Activated naive CD4-positive, alpha-beta T cell (primary cell): ENCODE measurements at places on chromosomes 3 and 15.

- DNase-seq = no peak
Measured at GRCh38 chr3:188421836-188422540, 268.0 kb downstream of the LPP start.

DNA sequence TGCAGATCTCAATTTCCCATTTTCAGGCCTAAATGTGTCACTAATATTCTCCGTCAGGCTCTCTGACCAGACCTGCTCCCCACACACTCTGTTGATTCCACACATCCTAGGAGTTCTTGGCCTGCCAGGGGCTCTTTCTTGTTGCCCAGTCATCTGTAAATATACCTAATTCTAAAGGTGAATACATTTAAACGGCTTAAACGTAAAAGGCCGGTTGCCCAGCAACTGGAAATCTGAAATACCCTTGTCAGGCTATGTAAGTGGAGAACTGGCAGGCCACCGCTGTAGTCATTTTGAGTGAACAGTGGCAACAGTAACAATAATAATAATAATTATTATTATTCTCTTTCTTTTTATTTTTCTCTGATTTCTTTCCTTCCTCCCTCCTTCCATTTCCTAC lies 302.7 kb downstream of the AGBL1 start:
- no peak for DNase-seq

DNA sequence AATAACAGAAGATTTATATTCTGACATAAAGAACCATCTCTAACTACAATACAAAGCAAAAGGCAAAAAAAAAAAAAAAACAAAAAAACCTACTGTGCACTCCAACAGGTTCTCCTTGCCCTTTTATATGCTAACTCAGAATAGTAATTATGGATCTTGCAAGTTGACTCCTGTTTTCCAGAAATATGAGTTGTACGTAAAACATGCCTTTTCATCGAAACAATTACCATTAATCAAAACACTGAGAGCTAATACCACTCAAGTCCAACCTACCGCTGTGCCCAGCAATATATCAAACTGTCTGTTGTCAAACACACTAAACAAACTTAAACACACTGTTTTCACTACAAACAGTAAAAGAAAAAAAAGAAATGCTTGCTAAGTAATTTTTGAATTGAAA lies 389.8 kb downstream of the TBC1D5 start:
- DNase-seq = no peak

- no peak for DNase-seq
Measured at GRCh38 chr3:84292128-84292527, 666.7 kb upstream of the CADM2 start.

- no peak for DNase-seq
Measured at GRCh38 chr3:187836823-187837770, 91.8 kb upstream of the BCL6 start.

DNA sequence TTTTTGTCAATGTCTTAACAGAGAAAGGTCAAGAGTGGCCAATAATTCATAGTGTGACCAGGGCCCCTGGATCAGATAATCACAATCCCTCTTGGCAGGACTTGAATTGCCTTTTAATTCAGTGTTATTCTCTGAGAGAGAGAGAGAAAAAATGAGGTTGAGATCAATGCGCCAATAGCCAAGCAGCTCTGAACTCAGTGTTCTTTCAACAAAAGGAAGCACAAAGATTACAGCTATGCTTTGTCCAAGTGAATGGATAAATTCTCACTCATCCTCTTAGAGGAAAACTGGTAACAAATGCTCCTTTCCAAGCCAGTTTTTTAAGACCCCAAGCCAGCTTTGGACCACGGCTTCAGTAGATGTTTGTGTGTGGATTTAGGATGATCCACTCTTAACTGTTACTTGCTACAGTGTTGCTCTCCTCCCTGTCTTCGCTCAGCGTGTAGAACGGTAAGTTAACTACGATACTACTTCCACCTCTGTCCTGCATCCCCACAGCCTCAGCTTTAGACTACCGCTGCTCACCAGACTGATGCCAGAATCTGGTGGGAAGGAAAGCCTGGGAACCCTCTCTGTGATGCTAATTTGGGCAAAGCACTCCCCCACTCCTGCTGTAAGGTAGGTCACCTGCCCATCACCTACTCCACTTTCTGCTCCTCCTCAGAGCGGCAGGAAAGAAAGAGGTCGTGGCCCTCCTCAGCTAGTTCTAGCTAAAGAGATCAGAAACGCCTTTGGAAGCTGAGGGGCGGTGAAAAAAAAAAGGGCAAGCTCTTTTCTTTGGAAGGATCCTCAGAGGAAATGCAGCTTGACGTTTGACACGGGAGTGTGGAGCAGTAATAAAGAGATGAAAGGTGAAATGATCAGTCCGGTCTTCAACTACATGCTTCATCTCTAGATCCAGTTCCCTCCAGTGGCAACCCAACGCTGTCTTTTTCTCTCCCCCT lies 46.8 kb upstream of the LPP start:
- DNase-seq = no peak

DNA sequence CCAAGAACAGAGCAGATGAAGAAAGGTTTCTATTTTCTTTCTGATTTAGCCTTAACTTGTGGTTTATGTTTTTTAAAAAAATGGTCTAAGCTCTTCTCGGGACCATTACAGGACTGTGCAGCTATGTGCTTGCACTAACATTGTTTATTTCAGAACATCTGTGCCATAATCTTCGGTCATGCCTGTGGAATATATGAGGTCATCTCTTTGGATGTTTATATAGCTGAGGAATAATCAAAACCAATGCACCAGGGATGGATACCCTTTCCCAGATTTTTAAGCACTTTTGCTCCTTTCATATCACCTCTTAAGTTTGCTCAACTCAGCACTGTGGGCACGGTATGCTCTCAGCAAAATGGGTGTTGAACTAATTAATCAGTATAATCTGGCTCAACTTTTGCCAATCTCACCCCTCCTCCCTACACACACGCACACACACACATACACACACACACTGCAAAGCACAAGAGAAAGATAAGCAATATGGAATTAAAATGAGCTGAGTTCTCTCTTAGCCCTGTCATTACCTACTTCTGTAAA lies 268.5 kb upstream of the TMC3 start:
- DNase-seq = no peak

DNA sequence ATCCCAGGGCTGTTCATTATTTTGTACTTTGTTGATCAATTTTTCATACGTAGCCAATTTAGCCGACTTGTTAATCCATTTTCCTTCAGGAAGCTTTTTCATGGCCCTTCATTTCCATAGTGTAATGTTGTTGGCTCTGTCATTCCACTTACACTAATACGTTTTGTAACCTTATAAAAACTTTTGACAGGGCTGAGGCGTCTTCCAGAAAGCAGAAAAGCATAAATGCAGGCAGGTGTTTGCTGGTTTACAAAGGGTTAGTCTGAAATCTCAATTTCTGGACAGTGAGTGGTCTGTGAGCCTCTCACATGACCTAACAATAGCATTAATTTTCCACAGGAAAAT lies 444.0 kb downstream of the OTOL1 start:
- no peak for DNase-seq

DNA sequence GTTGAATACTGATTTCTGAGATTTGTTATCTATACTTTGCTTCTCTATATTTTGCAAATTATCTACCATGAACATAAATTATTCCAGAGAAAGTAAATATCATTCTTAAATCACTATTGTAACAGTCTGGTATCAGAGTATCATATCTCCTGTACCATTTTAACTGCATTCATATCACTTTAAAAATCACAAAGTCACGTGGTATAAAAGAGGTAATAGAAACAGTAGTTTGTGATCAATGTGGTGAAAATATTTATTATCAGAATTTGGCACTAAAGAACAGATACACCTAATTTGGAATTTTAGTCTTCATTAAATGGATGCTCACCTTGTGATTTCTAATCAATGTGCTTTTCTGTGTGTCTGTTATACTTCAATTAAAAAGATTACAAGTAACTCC lies 47.8 kb downstream of the P3H2 start:
- DNase-seq = no peak

DNA sequence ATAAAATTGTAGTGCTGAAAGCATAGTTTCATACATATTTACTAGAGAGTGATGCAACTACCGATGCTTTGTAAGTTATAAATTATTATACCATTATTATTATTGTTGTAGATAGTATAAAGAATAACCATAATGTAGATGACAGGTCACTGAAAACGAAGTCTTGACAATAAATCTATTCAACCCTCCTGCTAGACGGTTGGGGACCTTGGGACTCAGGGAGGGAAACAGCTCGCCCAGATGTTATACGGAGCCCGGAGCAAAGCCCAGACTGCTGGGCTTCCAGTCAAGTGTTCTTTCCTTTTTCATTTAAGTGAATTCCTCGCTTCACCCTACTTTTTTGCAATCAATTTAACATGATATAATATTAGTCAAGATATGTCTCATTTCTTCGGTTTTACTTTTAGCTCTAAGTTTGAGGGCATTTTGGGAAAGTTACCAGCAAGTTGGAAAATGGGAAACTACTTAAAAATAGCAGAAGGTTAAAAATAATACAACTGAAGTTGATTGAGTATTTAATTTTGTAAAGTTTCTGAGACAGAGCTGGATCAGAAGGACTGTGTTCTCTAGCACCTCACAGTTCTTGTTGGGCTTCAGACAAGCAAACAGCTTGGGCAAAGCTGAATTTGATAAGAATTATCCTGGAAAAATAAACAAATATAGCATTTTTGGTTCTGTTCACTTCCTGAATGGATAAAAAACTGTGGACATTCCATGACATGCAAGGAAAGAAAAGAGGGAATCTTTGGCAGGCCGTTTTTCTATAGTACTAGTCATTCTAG lies 173.4 kb upstream of the TP63 start:
- no peak for DNase-seq

- DNase-seq = no peak
Measured at GRCh38 chr3:108100906-108101660, 10.3 kb upstream of the CD47 start.

GRCh38 chr15:70856884-70857561 lies 3.1 kb upstream of the LARP6 start:
- DNase-seq = no peak

GRCh38 chr15:41568350-41569017 lies 9.5 kb downstream of the TYRO3 start:
- DNase-seq = no peak

GRCh38 chr15:74213858-74214284 lies 11.3 kb upstream of the STRA6 start:
- DNase-seq = no peak

DNA sequence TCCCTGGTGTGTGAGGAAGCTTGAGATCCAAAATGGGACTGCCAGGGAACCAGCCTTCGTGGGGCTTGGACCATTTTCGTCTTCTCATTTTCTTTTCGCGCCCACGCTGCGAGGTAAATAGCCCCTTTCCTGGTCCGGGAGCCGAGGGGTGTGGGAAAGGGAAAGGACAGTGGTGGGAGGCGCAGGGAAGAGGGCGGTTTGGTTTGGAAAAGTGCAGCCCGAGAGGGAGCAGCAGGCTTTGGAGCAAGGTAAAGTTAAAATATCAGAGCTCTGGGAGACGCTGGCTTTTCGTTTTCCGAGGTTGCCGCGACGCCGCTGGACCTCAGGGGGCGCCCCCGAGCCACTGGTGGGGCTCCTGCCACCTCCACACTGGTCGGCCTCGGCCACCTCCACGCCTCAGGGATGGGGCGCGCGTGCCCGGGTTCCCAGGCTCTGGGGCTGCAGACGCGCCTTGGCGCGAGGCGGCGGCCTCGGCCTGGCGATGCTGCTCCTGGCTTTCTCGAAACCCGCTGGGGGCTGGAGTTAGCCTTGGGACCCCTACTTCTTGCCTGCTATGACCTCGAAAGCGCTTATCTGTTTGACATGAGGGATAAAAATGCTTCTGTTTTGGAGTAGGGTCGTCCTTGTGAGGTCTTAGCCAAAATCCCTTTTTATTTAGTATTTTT lies 3.2 kb downstream of the PTPRG start:
- DNase-seq = no peak

DNA sequence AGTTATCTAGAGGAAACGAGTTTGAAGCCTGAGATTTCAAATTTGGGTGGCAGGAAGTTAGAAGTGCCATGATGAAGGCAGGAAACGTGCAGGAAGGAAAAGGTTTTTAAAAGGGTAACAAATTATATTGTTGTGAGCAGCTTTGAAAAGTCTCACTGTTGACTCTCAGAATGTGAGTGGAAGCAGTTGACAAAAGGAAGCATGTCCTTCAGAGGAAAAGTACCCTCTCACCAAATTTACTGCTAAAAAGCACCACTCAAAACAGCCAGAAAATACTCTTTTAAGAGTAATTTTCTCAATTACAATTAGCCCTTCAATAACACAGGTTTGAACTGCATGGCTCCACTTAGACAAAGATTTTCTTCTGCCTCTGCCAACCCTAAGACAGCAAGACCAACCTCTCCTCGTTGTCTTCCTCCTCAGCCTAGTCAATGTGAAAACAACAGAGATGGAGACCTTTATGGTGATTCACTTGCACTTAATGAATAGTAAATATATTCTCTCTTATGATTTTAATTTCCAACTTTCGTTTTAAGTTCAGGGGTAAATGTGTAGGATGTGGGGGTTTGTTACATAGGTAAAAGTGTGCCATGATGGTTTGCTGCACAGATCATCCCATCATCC lies 117.1 kb upstream of the LIPC start:
- no peak for DNase-seq

DNA sequence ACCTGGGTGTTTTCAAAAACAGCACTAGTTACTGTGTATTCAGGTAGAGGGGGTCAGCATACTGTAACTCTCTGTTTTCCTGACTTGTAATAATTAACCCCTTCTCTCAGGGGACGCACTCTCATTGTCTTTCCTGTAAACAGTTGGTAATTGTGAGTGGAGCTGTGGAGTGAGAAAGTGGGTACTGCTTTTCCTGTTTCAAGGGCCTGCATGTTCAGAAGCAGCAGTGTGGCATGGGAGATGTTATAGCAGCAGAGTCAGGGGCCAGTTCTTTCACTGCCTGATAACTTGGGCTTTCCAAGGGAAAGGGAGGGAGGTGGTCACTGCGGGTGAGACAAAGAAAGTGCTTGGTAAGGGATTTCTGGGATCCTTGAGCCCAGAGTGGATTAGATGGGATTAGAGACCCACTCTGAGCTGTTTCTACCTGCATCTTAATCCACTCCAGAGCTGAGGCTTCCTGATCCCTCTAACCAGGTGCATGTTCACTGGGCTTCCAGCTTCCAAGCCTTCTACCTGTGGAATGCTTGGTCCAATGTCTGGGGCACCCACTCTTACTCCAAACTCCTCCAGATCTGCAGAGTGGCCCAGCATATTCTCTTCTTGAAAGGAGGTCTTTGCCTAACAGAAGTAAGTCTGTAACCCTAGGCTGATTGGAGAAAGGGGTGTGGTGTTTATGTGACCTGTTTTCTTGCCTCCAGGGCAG lies 105.2 kb downstream of the RPLP1 start:
- no peak for DNase-seq

DNA sequence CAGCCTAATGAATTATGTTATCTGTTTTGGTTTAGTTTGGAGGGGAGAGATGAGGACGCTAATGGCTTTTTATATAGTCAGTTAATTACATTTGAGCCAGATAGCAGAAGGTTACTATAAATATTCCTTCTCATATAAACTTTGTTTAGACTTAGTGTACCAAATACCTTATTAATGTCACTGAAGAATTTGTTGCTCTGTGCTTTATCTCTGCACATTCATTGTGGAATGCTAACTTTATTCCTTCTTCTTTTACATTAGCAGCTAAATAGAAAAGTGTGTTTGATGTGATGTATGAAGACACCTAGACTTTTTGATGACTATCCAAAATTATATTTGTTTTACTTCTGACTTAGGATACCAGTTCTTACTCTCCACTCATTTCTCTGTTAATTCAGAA lies 105.2 kb downstream of the EPHA3 start:
- DNase-seq = no peak

GRCh38 chr3:158768361-158768787 lies 33.5 kb upstream of the MFSD1 start:
- DNase-seq = no peak
